ENCODE measurements at places on chromosomes 4 and X. TPM values are rescaled to one million over a fixed set of nuclear protein-coding genes. Genes with fewer than 3 reads are reported as not detected.

KIAA1210 gene
- total RNA-seq, result 0.18 TPM

MAGEE1 gene
- total RNA-seq, result 1.0 TPM

DUX4 gene
- not detected for total RNA-seq

TRIM75 gene
- 0.09 TPM for total RNA-seq

PCDH10 gene
- 0.31 TPM for total RNA-seq

GABRG1 gene
- total RNA-seq, result 0.04 TPM

TRAM1L1 gene
- total RNA-seq, result 5.6 TPM

ELF4 gene
- 7.6 TPM for total RNA-seq

STK32B gene
- total RNA-seq, result 3.8 TPM

LAMP2 gene
- total RNA-seq, result 101 TPM

XAGE2 gene
- total RNA-seq, result 0.27 TPM

ANXA10 gene
- total RNA-seq, result not detected

ATP2B3 gene
- 0.18 TPM for total RNA-seq

Measured in muscle of leg (tissue), 16 donors.